Urinary bladder (tissue), 4 donors: ENCODE measurements at places on chromosomes 2 and 18. TPM values are rescaled to one million over a fixed set of nuclear protein-coding genes. Genes with fewer than 3 reads are reported as not detected.

Gene SCN9A
- polyA plus RNA-seq, result 0.67 TPM

Gene KIF1A
- 1.2 TPM for polyA plus RNA-seq

Gene FHOD3
- polyA plus RNA-seq, result 35.4 TPM

Gene CMPK2
- 3.6 TPM for polyA plus RNA-seq

Gene IL36A
- polyA plus RNA-seq, result not detected

Gene ANKRD36C
- polyA plus RNA-seq, result 2.6 TPM

Gene DSC2
- polyA plus RNA-seq, result 1.6 TPM

Gene CAPN14
- 0.44 TPM for polyA plus RNA-seq

Gene CFC1
- polyA plus RNA-seq, result not detected

Gene DYSF
- 22.9 TPM for polyA plus RNA-seq

GRCh38 chr18:4172196-4173100 lies 282.7 kb downstream of the DLGAP1 start:
- no peak for DNase-seq

DNA sequence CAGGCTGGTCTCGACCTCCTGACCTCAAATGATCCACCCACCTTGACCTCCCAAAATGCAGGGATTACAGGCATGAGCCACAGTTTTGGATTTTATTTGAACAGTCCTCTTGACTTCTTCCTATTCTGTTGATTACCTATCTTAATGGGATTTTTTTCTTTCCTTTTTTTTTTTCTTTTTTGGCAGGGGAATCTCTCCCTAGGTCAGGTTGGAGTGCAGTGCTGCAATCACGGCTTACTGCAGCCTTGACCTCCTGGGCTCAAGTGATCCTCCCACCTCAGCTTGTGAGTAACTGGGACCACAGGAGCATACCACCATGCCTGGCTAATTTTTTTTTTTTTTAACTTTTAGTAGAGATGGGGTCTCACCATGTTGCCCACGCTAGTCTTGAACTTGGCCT lies 2.8 kb downstream of the MTHFD2 start:
- DNase-seq, result no peak

DNA sequence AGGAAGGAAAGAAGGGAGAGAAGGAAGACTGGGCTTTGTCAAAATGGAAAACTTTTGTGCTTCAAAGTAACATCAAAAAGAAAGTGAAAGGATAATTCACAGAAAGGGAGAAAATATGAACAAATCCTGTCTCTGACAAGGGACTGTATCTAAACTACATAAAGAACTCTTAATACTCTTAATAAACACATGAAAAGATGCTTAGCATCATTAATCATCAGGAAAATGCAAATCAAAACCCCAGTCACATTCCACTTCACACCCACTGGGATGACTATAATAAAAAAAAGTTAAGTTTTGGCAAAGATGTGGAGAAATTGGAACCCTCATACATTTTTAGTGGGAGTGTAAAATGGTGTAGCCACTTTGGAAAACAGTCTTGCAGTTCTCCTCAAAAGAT lies 11.8 kb upstream of the ZFP36L2 start:
- DNase-seq, result no peak

- peak; percentile 2 for DNase-seq
These were observed 1327.1 kb upstream of the ZEB2 start for GRCh38 chr2:145846982-145847381.

GRCh38 chr2:162245061-162245460 lies 1.8 kb upstream of the FAP start:
- no peak for DNase-seq

DNA sequence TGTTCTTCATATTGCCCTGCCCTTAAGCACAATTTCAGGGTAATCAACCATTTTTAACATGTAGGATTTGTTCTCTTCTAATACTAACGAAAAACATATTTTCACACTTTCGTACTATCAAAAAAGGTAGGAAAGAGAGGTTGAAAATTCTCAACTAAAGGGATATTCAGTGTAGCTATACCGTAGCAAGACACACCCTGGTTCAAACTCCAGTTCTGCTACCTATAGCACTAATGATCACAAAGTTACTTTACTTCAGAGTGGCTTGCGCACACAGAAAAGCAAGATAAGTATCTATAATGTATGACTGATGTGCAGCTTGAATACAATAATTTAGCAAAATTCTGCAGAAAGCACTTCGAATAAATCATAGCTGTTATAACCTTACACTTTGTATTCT lies 125.8 kb upstream of the CD226 start:
- no peak for DNase-seq

- DNase-seq, result no peak
These were observed 1.4 kb upstream of the GALNT13 start for GRCh38 chr2:153870308-153870707.

DNA sequence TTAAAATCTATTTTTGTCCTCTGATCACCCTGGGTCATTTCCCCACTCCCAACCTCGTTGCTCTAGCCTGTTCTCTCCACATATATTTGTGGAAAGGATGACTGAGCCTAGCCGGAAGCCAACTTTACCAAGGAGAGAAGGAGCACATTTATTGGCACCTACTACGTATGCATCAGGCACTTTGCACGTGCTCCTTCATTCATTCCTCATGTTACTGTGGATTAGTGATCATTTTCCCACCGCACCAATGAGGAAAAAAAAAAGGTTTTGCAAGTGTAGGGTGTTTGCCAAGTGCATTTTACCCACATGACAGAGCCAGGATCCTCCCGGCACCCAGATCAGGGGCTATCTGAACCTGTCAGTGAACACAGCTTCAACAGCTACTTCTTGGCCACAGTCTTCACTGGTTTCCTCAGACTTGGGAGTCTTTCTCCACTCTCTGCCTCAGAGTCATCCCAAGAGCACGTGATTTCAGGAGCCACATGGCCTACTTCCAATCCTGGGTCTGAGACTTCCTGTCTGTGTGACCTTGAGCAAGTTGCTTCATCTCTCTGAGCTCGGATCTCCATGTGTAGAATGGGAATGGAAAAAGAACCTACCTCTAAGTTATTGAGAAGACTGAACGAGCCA lies 1.9 kb upstream of the C1QL2 start:
- no peak for DNase-seq

GRCh38 chr2:112529757-112530156 lies 12.5 kb upstream of the POLR1B start:
- no peak for DNase-seq

GRCh38 chr2:183063083-183063482 lies 15.5 kb upstream of the DUSP19 start:
- DNase-seq, result no peak

DNA sequence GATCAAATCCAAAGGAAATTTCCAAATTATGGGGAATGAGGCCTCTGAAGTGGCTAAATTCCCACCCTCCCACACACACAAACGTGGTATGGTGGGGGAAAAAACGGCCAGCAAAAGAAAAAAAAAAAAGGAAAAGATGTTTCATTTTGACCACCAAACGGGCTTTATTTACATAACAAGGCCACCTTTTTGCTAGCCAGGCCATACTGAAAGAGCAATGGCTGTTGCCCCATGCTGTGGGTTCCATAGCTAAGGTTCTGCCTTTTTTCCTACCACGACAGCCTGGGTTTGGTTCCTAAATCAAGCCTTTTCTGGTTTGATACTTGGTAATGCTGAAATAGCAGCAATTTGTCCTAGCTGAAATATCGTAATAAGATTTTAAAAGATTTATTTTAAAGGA lies 14.0 kb upstream of the IL1B start:
- DNase-seq, result no peak

GRCh38 chr2:163800951-163801381 lies 65.2 kb upstream of the FIGN start:
- DNase-seq, result peak; percentile 58

DNA sequence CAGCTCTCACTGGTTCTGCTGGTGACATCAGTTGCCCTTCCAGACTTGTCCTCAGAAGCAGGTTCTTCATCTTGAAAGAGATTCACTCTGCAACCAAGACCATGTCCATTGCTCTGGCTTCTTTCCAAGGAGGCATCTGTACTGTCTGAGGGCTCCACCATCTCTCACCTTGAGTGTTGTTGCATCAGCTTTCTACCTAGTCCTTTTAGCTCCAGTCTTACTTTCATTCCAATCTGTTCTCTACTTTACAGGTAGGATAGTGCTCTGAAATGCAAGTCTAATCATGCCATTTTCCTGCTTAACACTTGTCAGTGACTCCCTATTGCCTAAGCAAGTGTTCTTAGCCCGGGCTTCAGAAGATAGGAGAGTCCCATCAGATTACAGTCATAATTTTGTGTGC lies 117.7 kb downstream of the EN1 start:
- DNase-seq, result no peak

- DNase-seq, result no peak
These were observed 637.3 kb downstream of the ERBB4 start for GRCh38 chr2:211901226-211901846.

GRCh38 chr2:102321941-102322719 lies 10.8 kb downstream of the IL1RL1 start:
- no peak for DNase-seq

DNA sequence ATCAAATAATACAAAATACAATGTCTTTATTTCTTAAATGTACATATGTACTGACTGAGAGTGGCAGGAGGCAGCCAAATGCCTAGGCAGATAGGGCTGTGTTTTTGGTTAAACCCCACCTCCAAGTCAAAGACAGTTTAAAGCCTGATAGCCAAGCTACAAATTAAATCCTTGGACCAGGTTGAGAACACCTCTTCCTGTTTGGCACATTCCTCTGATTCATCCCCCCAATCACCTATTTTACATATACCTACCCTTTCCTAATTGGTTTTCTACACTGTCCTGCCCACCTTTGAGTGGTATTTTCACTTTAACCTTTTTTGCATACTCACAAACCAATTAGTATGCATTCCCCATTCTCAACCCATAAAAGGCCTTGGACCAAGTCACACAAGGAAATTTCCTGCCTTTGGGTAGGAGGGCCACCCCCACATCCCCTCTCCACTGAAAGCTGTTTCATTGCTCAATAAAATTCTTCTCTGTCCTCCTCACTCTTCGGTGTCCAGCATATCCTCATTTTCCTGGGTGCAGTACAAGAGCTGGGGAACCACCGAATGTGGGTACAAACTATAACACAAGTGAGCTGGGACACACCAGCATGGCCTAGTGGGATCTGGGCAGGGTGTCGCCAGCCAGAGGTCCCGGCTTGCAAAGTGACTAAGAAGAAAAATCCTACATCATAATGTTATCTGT lies 149.1 kb downstream of the UBE2E3 start:
- DNase-seq, result no peak

DNA sequence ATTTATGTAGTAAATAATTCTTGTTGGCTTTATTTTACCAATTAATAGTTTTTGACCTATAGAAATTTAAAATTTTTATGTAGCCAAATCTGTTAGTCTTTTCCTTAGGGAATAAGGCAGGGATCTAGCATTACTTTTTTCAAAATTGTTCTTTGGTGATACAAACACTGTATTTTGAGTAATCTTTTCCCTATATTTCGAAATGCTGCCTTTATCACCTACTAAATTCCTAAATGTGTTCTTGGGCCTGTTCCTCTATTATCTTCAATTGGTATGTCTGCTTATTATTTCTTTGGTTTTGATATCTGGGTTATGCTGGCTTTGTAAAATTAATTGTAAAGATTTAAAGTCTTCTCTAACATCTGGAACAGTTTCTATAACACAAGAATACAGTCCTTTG lies 87.5 kb downstream of the DYSF start:
- no peak for DNase-seq

DNA sequence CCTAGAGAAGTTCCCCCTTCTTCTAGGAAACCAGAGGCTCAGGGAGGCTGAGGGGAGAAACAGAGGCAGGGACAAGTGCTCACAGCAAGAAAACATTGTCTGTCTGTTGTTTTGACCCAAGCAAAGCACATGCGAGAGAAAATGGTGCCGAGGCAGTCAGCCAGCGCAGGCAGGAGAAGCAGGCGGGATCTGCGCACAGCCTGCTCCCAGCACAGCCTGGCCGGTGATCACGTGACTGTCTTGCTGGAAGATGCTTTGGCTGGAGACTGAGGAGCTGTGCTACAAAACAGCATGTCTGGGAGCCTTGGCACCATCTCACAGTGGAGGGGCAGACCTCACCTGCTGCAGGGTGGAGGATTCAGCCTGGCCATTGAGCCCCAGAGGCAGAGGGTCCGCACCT lies 93.7 kb upstream of the MYCN start:
- no peak for DNase-seq

DNA sequence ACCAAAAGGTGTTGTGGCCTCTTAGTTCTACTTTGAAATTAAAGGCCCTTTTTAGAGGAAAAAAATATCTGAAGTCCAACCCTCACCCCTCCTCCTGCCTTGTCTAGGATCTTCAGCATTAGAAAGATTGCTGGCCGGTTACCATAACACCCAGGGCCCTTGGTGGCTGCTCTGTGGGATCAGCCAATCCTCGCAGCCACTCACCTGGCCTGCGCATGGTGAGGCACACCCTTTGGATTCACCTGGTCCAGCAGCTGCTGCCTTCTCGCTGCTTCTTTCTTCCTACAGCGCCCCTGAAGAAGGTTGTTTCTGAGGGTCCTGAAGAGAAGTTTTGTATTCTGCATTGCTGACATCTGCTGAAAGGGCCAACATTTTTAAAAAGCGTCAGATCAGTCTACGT lies 25.2 kb downstream of the DYTN start:
- no peak for DNase-seq

GRCh38 chr2:225456619-225457260 lies 57.2 kb downstream of the NYAP2 start:
- DNase-seq, result no peak

- no peak for DNase-seq
These were observed 86.4 kb upstream of the OTOS start for GRCh38 chr2:240226672-240227537.

GRCh38 chr2:54254180-54254579 lies 1.8 kb downstream of the TSPYL6 start:
- no peak for DNase-seq

DNA sequence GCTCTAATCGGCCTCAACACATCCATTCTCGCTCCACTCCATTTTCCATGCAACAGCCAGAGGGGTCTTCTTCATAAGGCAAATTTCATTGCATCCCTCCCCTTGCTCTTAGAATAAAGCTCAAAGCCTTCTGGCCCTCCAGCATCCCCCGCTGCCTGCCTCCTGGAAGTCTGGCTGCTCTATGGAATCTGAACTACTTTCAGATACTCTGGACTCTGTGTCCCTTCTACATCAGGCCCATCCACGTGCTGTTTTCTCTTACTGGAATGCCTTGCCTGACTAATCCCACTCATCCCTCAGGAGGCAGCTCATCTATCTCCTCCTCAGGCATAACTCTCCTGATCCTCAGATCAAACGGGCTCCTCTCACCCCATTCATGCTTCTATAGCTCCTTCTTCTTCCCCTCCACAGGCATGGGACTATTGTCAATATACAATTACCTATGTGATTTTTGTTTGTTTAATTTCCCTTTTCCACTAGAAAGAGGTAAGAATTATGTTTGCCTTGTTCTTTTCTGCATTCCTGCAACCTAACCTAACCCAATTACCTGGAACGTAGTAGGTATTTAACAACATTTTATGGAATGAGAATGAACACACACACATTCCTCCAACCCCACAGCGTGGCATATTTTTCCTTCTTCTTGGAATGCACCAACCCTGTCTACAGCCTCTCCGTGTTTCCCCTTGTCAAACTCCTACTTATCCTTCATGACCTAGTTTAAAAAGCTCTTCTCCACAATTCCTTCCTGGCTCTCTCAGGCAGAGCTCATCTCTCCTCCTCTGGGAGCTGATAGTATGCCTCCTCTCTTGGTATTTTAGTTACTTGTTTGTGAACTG lies 49.5 kb downstream of the LBH start:
- DNase-seq, result no peak

GRCh38 chr2:106126705-106127281 lies 67.3 kb downstream of the UXS1 start:
- no peak for DNase-seq
